ENCODE measurements at places on chromosomes 1 and 21.
A peak's percentile ranks its signal among the peaks of the same experiment; 100 is the strongest.

- H3K4me1 ChIP-seq = no peaks in the 10 kb centered on the region
- H3K4me3 ChIP-seq = no peak overlapping the region
- no peaks in the 10 kb centered on the region for H3K36me3 ChIP-seq
- DNase-seq = no peak
- no peaks in the 10 kb centered on the region for H3K27me3 ChIP-seq
Observed at GRCh38 chr1:64195081-64195395, 8.4 kb upstream of the UBE2U start.

DNA sequence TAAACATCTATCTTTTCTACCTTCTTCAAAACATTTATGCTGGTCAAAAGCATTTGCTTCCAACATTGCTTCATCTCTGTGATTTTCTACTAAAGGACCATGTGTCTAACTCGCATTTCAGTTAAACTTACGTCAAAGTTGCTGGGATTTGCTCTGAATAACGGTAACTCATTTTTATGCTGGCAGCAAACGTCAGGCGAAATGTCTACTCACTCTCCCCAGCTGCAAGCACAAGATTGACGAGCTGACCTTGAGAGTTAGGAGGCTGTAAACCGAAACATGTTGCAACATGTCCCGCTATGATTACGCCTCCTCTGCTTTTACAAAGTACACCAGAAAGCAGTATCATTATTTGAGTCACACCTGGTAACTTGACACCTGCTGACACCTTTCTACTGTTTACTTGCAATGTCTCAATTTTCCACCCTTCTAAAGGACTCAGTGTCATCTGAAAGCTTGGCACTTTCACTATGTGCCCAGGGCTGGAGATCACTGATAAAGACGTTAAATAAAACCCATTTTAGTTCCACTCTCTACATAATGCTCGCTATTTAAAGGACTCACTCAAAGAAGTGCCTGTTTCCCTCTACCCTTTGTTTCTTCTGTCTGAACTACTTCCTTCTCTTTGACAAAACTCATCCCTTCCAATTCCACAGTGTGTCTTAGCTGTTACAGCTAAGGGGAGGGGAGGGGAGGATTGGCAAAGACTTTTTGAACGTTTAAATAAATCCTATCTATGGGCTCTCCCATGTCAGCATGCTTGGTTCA lies 111.9 kb downstream of the PTPN14 start:
- H3K27ac ChIP-seq = peak overlapping the region; percentile 83
- peak overlapping the region; percentile 6 for H3K4me3 ChIP-seq
- DNase-seq = no peak
- H3K4me1 ChIP-seq = peaks cover 41% of the 10 kb centered on the region

DNA sequence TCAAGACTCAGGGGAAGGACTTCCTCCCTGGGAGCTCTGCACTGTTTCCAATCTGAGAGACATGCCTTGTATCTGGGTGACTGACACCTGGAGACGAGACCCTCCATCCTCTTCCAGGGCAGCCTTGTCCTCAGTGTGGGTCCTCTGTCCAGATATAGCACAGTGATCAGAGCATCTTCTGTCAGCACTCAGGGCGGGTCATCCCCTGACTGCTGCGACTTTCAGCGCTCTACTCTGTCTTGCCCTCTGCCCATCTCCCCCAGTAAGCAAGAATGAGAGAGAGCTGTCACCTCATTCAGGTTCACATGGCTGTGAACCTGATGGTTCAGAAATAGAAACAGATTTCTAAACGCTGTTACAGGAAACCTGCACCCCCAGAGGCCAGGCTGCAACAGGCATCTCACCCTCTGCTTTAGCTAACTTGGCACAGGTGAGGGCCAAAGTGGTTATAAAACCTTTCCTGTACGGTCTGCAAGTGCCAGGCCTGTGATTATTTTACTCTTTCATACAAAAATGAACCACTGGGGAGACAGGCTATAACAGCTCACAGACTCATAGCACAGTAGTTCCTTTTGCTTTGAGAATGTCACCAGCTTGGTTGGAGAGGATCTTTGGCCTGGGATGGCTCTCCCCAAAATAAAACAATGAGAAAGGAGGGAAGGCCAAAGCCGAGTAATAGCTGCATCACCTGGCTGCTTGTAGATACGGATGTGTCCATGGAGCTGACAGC lies 11.4 kb upstream of the TENT5C start:
- H3K36me3 ChIP-seq = no peaks in the 10 kb centered on the region
- peaks cover 2% of the 10 kb centered on the region for H3K27me3 ChIP-seq
- H3K4me3 ChIP-seq = no peak overlapping the region

- H3K4me3 ChIP-seq = no peak overlapping the region
- H3K4me1 ChIP-seq = peaks cover 11% of the 10 kb centered on the region
- no peaks in the 10 kb centered on the region for H3K36me3 ChIP-seq
Observed at GRCh38 chr1:8813016-8813763, 4.2 kb downstream of the RERE start.

GRCh38 chr1:231866392-231867331 lies 240.1 kb downstream of the DISC1 start:
- no peak overlapping the region for H3K4me3 ChIP-seq
- DNase-seq = no peak
- no peaks in the 10 kb centered on the region for H3K27me3 ChIP-seq
- H3K36me3 ChIP-seq = no peaks in the 10 kb centered on the region

GRCh38 chr1:244700808-244701207 lies 47.9 kb downstream of the DESI2 start:
- no peaks in the 10 kb centered on the region for H3K4me1 ChIP-seq
- no peak overlapping the region for H3K27ac ChIP-seq
- H3K27me3 ChIP-seq = no peaks in the 10 kb centered on the region
- DNase-seq = no peak
- peaks cover 94% of the 10 kb centered on the region for H3K36me3 ChIP-seq

- H3K4me3 ChIP-seq = no peak overlapping the region
- H3K27me3 ChIP-seq = no peaks in the 10 kb centered on the region
- no peaks in the 10 kb centered on the region for H3K4me1 ChIP-seq
Observed at GRCh38 chr21:46006547-46007491, 25.2 kb downstream of the COL6A1 start.

DNA sequence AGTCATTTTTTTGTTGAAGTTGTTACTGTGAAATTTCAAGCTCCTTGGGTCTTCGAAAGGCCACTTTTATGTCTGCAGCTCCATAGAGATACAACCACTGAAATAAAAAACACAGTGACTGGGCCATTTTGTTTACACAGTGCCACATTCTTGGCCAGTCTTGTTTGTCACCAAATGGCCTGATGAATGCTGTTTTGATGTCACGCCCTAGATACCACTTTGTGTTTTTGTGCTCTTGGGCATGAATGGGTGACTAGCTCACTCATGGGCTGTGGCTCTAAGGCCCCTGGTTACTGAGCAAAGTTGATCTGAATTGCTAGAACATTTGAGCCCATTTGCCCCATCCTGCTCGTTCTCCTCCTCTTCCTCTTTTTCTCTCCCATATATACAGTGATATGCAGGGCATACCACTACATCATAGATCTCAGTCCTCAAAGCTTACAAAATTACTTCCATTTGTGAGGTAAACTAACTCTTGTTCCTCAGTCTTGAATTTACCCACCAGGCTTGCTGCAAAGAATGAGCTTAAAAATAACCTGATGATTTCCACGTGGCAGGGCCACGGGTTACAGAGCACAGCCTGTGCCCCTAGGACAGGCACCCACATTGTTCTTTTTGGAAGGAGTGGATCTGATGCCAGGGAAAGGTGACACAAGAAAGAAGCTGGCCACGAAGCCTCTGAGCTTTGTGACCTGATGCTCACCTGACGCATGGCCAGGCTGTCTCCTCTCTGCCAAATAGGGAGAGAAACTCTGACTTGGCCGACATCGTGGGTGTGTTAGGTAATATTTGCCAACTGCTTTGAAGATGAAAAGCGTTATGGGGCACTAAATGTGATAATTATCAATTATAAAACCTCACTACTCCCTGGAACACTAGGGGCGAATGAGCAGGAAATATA lies 92.4 kb downstream of the RUNX1 start:
- H3K36me3 ChIP-seq = no peaks in the 10 kb centered on the region
- no peak for DNase-seq
- H3K4me1 ChIP-seq = no peaks in the 10 kb centered on the region
- H3K27ac ChIP-seq = no peak overlapping the region
- H3K27me3 ChIP-seq = no peaks in the 10 kb centered on the region

- H3K4me1 ChIP-seq = peaks cover 7% of the 10 kb centered on the region
- H3K27me3 ChIP-seq = no peaks in the 10 kb centered on the region
- DNase-seq = no peak
- no peak overlapping the region for H3K4me3 ChIP-seq
- no peak overlapping the region for H3K27ac ChIP-seq
- no peaks in the 10 kb centered on the region for H3K36me3 ChIP-seq
Observed at GRCh38 chr21:45228171-45228641, 59.5 kb downstream of the POFUT2 start.

DNA sequence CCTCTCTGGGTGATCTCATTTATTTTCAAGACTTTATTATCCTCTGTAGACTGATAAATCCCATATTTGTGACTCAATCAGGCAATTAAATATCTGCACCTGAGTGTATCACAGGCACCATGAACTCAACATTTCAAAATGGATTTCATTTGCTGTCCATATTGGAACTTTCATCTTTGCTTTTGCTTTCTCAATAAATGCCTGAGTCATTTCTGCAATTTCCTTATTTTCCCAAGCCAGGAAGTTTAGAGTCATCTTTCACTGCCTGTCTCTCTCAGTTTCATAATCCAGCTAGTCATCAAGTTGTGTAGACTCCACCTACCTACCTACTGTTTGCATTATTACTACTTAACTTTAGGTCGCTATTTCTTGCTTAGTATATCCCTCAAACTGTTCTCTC lies 540.9 kb downstream of the LMO4 start:
- no peaks in the 10 kb centered on the region for H3K27me3 ChIP-seq
- no peak overlapping the region for H3K4me3 ChIP-seq
- no peak for DNase-seq
- H3K36me3 ChIP-seq = no peaks in the 10 kb centered on the region
- no peaks in the 10 kb centered on the region for H3K4me1 ChIP-seq

Data from esophagus squamous epithelium (tissue), 5 donors.